ENCODE measurements at places on chromosomes 3 and 15.

DNA sequence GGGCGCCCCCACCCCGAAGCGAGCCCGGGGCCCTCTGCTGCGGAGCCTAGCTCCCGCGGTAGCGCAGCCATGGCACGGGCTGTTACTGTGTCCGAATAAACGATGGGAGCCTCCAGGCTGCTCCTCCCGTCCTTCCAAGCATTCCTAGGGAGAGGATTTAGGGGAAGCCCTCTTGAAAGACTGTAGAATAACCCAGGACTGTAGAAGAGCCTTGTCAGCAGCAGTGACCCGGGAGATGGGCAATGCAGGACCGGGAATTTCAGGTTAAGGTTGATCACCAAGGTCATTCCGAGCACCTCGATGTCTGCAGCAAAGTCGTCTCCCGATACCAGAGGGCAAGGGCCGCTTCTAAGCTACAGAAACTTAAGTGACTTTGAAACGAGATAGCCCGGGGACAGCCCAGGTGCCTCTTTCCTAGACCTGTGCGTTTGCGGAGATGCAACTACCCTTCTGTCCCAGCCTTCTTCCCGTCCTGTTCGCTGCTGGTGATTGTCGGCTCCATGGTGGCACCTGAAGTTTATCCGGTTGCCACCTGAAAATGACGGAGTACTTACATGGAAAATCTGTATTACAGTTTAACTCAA is 753 bp upstream of the MYO5A start:
- DNase-seq, result peak; percentile 18

GRCh38 chr3:125123451-125124305 is 67.9 kb upstream of the HEG1 start:
- DNase-seq, result no peak

DNA sequence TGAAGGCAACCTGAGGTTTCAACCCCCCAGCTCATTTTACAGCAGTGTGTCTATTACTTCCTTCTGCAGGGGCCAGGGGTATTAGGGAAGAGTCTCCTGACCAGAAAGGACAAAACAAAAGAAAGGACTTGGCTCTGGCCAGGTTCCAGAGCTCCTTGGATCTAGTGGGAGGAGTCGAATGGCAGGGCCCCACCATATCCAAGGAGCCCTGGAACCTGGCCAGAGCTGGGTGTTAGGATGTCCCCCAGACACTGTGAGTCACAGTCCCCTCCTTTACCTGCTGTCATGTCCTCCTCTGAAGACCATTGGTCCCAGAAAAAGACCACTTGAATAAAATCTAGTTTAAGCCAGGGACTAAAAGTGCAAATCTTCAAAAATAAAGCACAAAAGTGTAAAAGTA is 113.2 kb downstream of the EEFSEC start:
- DNase-seq, result peak; percentile 42

DNA sequence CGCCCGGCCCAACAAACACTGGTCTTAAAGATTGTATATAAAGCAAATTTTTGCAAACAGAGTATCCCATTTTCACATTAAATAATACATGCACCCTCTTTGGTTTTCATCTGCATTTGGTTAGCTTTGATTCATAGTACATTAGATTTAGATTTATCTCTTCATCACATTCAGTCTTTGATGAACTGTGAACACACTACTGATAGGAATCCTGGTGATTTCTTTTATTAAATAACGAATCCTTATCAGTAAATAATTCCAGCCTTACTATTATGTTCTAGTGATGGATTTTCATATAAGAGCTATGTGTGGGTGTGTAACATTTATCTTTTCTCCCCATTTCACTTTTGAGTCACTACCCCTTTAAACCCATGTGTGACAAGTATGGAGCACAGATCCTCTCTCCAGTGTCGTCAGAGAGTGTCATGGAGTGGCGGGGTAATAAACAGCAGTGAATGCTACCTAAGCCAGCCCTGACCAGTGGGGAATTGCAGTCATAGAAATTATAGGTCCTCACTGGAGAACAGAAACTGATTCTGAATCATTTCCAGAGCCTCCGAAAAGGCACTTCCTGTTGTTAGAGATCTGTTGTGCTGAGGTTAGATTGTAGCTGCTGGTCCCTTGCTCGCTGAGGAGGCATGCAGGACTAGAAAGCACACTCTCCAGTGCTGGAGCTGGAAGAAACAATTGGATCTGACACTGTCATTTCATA is 22.0 kb downstream of the SLC7A14 start:
- no peak for DNase-seq

DNA sequence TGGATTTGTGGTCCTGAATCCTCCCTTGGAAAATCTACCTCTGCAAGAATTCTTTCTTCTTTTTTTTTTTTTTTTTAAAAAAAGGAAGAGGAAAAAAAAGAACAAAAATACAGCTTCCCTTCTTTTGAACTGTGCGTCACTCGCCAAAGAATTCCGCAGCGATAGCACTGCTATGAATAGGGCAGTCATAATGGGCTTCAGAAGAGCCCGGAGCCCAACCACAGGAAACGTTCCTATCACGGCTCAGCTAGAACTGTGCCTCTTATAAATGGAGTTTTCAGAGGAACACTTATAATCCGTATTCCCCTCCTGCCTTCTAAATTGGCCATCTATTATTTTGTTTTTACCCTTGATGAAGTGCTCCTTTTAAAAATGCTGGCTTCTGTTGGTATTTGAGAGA is 227.7 kb downstream of the ADAMTS17 start:
- peak; percentile 82 for DNase-seq

DNA sequence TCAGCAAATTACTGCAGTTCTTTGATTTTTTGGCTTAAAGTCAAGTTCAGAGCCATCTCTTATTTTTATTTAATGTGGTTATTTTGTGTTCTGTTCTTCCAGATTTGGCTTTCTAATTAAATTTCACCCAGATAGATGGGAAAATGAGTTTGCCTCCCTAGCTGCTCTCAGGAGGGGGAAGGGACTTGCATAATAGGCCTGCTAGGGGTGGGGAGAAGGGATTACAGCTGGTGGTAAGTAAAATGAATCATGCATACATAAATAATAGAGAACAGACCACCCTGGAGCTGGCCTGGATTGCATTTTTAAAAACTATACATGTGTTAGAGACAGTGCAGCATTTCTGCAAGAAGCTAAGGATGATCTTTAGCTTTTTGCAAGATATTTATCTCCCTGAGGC is 3.9 kb upstream of the PXYLP1 start:
- DNase-seq, result no peak

Measured in thyroid gland (tissue), 4 donors.